ENCODE measurements at places on chromosomes 7 and 10. TPM values are rescaled to one million over a fixed set of nuclear protein-coding genes. Genes with fewer than 3 reads are reported as not detected.

IRF5 gene
- total RNA-seq: not detected

BAZ1B gene
- 86.5 TPM for total RNA-seq

RNF133 gene
- total RNA-seq: 0.63 TPM

STEAP1 gene
- 8.3 TPM for total RNA-seq

UBE2H gene
- total RNA-seq: 53.1 TPM

SH2D4B gene
- total RNA-seq: not detected

ZNF853 gene
- not detected for total RNA-seq

AKR1C2 gene
- total RNA-seq: 0.18 TPM

KIF20B gene
- total RNA-seq: 40.1 TPM

STN1 gene
- 27.4 TPM for total RNA-seq

RAB19 gene
- total RNA-seq: not detected

PAPOLB gene
- not detected for total RNA-seq

SLC39A12 gene
- not detected for total RNA-seq

SP8 gene
- not detected for total RNA-seq

TFPI2 gene
- 17.4 TPM for total RNA-seq

ANKRD30A gene
- not detected for total RNA-seq

ZNF365 gene
- 3.0 TPM for total RNA-seq

CREB5 gene
- 1.00 TPM for total RNA-seq

PRKAR2B gene
- 15.4 TPM for total RNA-seq

SPDYE18 gene
- total RNA-seq: not detected

NFE2L3 gene
- 17.1 TPM for total RNA-seq

PAX4 gene
- total RNA-seq: not detected

SFMBT2 gene
- total RNA-seq: 0.05 TPM

SYCE1 gene
- not detected for total RNA-seq

NEBL gene
- total RNA-seq: 0.66 TPM
